Fibroblast of lung (primary cell): ENCODE measurements at places on chromosomes 6 and 20. TPM values are rescaled to one million over a fixed set of nuclear protein-coding genes. Genes with fewer than 3 reads are reported as not detected.

EPPIN gene
- polyA plus RNA-seq: not detected in 2 replicates

DNA sequence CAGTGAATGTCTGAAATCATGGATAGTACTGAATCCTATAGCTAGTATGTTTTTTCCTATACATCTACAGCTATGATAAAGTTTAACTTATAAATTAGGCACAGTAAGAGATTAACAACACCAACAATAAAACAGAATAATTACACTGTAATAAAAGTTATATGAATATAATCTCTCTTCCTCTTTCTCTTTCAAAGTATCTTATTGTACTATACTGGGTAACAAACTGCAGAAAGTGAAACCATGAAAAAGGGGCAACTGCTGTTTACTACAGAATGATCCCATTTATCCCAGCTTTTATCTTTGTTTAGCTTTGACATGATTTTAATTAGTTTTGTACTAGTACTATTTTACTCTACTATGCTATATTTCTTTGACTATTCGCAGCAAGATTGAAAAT is 25.8 kb downstream of the ESF1 start:
- DNase-seq: no peak

PRPH2 gene
- 4.0 and 6.3 TPM in 2 replicates for polyA plus RNA-seq

DNA sequence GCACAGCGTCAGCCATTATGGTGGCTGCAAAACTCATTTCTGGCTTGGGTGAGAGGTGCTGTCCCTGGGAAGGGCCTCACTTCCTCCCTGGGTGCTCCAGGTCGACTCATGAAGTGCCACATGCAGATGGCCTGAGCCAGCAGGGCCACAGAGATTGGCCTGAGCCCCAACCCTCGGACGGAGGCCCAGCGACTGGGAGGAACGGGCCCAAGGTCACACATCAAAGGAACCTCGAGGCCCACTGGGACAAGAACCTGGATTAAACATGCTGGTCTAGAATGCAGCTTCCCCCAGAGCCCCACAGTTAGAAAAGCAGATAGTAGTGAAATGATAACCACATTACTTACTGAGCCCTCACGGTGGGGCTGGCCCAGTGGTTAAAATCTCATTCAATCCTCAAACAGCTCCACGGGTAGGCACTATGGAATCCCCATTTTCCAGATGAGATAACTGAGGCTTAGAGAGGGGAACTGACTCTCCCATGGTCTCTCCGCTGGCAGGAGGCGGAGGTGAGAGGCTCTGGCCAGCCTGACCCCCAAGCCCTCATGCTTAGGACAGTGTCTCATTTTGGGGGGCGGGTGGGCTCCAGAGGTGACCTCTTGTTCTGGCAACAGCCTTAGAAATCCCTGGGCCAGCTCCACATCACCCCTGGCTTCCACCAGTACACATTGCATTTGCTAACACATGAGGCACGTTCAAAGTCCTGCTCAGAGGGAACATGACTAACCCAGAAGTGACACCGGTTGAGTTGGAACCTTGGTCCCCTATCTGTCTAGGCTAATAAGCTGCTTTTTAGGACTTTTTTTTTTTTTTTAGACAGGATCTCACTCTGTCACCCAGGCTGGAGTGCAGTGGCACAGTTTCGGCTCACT is 53.0 kb downstream of the SRC start:
- DNase-seq: no peak

DNA sequence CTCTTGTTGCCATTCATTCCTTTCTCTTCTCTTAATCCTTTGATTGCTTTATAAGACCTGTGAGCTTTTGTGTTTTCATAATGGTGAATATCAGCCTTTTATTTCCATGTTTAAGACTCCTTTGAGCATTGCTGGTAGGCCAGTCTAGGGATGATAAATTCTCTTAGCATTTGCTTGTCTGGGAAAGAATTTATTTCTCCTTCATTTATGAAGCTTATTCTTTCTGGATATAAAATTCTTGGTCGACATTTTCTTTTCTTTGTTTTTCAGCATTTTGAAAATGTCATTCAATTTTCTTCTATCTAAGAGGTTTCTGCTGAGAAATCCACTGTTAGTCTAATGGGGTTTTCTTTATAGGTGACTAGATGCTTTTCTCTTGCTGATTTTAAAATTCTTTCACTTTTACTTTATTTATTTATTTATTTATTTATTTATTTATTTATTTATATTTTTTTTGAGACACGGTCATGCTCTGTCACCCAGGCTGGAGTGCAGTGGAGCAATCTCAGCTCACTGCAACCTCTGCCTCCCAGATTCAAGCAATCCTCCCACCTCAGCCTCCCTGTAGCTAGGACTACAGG is 15.0 kb downstream of the ARFGEF3 start:
- DNase-seq: no peak

ANKRD66 gene
- not detected in 2 replicates for polyA plus RNA-seq

GRCh38 chr20:16490696-16491095 is 82.6 kb downstream of the KIF16B start:
- DNase-seq: peak; percentile 27

SLC25A27 gene
- 2.7 and 5.2 TPM in 2 replicates for polyA plus RNA-seq

- no peak for DNase-seq
These were observed 12.7 kb downstream of the PANK2 start for GRCh38 chr20:3901706-3902440.

GRCh38 chr6:162560891-162561290 is 166.7 kb downstream of the PRKN start:
- no peak for DNase-seq

DNA sequence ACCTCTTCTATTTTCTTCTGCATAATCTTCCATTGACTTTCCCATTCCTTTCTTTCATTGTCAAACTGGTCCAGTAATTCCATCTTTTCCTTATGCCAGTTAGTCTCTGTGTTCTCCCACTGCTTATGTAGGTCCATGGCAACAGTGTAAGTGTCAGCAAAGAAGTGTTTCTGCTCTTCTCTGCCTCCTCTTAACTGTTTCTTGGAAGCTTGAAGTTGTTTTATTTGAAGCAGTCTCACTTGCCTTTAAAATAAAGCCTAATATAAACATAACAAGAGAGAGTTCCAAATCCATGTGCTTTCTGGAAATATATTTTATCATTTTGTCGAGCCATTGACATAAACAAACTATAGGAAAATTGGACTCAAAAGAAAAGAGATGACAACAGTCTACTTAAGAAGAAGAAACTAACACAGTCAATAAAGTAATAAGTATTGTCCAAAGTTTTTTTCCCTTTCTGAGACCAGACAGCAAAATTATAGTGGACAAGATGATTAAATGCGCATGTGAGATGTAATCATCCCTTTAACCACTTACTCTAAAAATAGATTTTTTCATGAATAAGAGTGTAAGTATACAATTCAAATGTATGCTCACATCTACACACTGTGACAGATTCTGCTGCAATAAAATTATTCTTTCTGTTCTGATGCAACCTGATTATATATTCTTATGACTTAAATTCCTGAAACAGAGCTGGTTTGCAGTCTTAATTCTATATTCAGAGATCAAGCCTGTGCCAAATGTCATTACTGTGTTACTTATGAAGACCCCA is 5.2 kb downstream of the KIAA0408 start:
- DNase-seq: no peak

GRCh38 chr20:54203281-54203680 is 4.6 kb upstream of the PFDN4 start:
- no peak for DNase-seq

DNA sequence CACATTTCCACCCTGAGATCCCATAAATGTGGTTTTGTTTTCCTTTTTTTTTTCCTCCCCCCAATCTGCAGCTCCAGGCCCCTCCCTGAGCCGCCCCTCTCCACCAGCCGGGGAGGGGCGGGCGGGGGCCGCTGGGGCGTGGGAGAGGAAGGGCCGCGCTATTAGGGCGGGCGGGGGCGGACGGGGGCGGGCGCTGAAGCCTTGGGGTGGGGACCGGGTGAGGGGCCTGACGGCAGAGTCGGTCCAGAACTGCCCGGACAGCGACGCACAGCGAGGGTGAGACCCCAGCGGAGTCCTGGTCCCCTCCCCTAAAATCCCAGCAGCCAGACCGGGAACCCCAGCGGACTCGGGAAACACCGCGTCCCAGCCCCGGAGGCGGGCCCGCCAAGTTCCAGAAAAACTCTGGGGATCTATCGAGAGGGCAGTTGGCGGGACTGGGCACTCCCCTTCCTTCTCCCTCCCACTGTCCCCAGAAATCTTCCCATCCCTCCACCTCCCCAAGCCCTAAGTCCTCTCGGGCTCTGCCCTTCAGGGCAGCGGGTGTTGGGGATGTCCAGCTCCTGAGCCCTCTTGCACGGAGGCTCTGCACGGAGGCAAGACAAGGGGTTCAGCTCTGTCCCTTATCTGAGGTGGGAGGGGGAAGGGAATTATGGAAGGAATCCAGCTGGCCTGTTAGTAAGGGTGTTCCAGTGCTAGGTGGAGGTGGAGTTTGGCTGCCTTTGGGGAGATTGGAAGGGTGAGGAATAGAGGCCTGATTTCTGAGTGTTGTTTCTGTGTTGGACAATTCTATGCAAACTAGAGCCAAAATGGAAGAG is at the start of gene PRICKLE4:
Gene PRICKLE4, plus strand, starts transcription at position 232 of the 815 bp plus-strand sequence. CDS start 2,692 bp downstream, outside the sequence.
- no peak for DNase-seq

DNA sequence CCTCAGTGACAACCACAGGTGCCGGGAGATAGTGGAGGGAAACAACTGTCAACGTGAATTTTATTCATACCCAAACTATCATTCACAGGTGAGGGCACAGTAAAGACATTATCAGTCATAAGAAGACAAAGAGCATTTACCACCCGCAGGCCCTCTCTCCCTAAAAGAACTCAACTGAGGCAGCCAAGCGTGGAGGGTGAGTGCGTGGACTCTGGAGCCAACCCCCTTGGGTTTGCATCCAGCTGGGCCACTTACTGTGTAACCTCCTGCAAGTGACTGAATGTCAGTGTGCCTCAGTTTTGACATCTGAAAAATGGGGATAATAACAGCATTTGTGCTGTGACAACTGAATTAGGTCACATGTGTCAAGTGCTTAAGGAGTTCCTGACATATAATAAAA is 70.6 kb upstream of the KCNK16 start:
- DNase-seq: no peak

RAB44 gene
- 0.03 TPM in 1 of 2 replicates, not detected in the other for polyA plus RNA-seq

- DNase-seq: no peak
These were observed 50.2 kb downstream of the HDAC2 start for GRCh38 chr6:113920663-113921267.

RPP40 gene
- 8.3 and 11.6 TPM in 2 replicates for polyA plus RNA-seq
